ENCODE measurements at places on chromosomes 13 and 19.

GRCh38 chr13:21997726-21998125 lies 326.9 kb downstream of the FGF9 start:
- no peak for DNase-seq

DNA sequence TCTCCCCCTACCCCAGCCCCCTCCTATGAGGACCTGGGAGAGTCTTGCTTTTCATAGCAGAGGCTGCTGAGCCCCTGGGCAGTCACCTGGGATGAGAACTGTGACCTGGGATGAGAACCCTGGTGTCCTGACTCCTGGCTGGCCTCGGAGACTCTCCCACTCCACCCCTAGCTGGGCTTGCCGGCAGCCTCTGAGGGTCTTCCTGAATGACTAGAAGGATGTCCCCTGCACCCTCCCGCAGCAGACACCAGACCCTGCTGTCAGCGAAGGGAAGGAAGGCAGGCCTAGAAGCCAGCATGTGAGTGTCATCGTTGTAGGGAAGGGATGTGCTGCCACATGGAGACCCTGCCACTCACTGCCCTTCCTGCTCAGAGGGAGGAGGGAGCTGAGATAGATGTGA lies 203.4 kb upstream of the ZNF536 start:
- no peak for DNase-seq

GRCh38 chr13:102911336-102911735 lies 65.5 kb downstream of the ERCC5 start:
- DNase-seq = no peak

DNA sequence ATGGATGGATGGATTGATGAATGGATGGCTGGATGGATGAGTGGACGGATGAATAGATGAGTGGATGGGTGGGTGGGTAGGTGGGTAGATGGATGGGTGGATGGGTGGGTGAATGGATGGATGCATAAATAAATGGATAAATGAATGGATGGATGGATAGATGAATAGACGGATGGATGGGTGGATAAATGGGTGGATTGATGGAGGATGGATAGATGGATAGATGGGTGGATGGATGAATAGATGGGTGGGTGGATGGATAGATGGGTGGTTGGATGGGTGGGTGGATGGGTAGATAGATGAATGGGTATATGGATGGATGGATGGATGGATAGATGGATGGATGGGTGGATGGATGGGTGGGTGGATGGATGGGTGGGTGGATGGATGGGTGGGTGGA lies 84.9 kb upstream of the ZNF536 start:
- DNase-seq = no peak

GRCh38 chr19:55913643-55914268 lies 18.4 kb downstream of the NLRP13 start:
- DNase-seq = no peak

Data from AML-193 (cell line).